Activated naive CD8-positive, alpha-beta T cell treated with anti-CD3 and anti-CD28 coated beads for 36 hours (primary cell): ENCODE measurements at places on chromosomes 16 and 17. TPM values are rescaled to one million over a fixed set of nuclear protein-coding genes. Genes with fewer than 3 reads are reported as not detected.

The HOXB6 gene
- total RNA-seq = not detected

The KRT36 gene
- not detected for total RNA-seq

The TRPV3 gene
- 0.64 TPM for total RNA-seq

DNA sequence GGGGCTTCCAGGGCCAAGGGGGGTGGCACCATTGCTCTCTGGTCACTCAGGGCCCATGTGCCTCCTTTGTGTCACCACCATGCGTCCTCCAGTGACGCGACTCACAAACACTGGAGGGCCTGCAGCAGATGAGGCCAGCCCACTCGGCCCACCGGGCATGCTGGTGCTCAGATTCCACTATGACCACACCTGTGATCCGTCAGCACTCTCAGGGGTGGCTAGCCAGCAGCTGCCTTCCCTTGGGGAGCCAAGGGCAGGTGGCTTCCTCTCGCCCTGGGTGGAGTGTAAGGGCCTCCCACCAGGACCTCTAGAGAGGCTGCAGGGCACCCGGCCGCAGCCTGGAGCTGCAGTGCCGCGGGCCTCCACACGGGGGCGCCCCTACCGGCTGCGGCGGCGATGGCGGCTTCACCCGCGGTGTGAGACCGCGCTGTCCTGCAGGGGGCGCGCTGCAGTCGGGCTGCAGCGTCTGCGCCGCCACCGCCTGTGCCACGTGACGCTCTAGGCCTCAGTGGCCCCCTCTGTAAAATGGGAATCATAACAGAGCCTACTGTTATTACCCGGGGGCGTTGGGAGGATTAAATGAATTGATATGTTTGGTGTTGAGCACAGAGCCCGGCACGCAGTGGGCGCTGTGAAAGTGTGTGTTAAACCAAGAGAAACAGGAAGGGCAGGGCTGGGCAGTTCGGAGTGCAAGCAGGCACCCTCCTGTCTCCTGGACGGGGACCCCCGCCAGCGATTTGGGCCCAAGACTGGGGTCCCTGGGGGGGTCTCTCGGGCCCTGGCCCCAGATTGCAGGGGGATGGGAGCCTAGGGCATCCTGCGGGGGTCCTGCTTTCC, 192.4 kb upstream of the GSE1 start:
- DNase-seq = peak; percentile 84

DNA sequence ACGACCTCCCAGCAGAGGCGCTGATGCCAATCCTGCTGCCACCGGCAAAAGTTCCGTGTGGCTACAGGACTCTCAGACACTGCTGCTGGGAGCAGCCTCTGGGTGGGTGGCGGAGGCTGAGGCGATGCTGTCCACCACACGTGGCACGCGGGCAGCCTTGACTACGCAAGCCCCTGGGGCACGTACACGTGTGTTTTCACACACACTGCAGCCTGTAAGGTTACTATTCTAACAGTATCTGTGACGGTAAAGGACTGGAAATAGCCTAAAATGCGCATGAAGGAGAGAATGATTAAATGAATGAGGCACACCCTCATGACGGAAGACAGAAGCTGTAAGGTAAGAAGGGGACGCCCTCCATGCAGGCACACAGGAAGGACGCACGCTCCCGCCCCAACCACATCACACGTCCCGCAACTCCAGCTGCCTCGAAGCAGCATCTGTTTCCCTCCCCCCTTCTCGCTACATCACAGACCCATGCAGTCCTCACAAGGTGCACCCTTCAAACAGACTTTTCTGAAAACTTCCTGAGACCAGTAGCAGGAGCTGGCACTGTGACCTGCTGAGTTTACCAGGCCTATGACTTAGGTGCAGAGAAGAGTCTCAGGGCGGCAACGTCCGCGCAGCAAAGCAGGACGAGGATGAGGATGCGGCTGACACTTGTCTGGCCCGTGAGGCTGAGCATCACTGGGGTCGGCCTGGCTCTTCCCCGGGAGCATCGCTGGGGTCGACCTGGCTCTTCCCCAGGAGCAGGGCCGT, 28.7 kb upstream of the FASN start:
- DNase-seq = peak; percentile 72

DNA sequence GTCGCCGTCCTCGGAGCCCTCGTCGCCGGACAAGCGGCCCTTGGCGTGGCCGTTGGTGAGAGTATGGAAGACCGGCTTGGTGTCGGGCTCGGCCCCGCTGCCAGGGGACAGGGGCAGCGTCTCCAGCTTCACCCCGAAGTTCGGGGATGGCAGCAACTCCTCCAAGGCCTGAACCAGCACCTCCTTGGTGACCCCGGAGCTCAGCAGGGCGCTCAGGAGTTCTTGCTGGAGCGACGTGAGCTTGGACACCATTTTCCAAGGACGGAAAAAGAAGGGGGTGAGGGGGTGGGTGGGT, 279 bp downstream of the HNF1B start:
- DNase-seq = no peak

DNA sequence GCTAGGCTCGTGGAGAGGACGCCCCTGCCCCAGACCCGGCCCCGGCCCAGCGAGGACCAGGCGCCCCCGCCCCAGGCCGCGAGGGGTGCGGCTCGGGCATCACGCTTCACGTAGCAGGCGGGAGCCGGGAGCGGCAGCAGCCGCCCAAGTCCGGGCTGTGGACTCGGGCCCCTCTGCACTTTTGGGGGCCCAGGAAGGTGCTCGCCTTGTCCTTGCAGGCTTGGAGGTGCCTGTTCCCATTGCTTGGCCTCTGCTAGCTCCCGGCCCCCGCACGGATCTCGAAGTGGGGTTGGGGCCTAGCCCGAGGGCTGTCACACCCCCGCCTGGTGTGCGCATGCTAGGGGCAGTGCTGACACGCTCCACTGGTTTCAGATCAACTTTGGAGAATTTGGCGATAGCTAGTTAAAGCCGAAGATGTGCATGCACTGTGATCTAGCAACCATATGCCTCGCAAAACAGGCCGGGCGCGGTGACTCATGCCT, 55.7 kb downstream of the WSB1 start:
- DNase-seq = no peak

GRCh38 chr16:70381604-70382342, 35.1 kb downstream of the DDX19A start:
- DNase-seq = no peak

DNA sequence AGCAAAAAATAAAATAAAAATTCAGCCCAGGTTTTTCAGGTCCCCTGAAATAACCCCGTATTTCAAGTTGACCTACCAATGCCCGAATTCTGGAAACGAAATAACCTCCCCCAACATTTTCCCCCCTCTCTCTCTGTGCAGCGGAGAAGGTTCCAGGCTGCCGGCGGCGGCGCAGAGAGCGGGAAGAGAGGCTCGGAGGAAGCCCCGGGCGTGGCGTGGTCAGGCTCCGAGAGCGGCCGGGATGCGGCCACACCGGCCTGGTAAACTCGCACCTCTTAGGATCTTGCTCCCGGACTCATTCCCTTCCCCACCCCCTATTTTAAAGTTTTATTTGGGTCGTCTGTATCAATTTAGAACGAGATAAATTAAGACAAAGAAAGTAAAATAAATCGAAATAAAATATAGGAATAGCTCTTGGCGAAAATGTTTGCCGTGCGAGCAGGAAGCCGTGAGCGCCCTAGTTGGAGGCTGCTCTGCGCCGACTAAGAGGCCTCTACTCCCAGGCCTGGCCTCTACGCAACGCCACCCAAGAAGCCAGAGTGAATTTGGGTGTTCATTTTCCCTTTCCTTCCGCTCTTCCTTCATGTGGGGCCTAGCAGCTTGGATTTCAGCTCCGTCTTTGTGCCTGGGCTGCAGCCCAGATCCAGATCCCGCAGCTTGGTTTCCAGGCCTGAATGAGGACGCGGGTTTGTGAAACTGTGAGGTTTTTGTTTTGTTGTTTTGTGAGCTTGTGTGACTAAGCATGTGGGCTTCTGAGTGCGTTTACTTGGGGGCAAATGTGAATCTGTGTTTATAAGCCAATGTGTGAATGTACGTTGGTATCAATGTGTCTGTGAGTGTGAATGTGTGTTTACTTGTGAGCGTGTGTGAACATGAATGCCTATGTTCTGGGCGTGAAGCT, 1.5 kb upstream of the HOXB6 start:
- no peak for DNase-seq
